ENCODE measurements at places on chromosomes 4 and X. TPM values are rescaled to one million over a fixed set of nuclear protein-coding genes. Genes with fewer than 3 reads are reported as not detected.

- DNase-seq: peak; percentile 22
Observed at GRCh38 chrX:15985937-15986336, 131.3 kb upstream of the AP1S2 start.

- no peak for DNase-seq
Observed at GRCh38 chr4:6049278-6049677, 31.0 kb upstream of the C4orf50 start.

- peak; percentile 84 for DNase-seq
Observed at GRCh38 chr4:110163327-110164069, 34.9 kb downstream of the ELOVL6 start.

DNA sequence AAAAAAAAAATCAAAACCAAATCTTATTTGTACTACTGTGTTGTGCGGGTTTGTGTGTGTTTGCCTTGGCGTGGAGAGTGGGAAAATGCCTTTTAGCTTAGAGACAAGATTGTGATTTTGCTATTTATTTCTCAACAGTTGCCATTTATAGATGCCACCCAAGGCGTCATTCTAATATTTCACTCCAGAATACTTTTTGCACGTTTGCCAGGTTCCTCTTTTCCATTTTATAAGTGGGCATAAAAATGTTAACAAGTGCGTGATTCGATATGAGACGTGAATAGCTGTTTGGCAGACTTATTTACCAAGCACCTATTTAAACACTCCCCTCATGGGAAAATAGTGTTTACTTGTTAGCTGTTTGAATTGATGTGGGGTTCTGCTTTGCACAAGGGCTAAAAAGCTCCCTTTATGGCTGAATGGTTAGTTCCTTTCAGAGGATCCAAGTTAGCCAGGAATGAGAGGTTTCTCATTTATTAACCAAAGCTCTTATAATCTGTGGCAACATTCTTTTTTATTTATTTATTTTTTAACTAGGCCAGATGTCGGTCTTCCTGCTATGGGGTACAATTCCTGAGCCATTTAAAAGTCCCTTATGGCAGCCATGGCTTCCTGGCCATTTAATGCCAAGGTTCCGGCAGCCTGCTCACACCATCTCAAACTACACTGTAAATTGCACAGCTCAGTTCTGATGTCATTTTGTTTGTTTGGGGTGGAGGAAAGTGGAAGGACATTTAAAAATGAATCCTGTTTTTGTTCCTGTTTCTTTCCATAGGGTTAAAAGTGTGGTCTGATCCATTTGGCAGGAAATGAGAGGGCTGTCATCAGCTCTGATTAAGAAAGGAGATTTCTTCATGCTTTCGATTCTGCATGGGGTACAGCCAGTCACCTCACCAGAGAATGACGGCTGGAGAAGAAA is 14.6 kb downstream of the SMIM20 start:
- DNase-seq: peak; percentile 82

GRCh38 chr4:117900832-117901231 is 133.5 kb upstream of the NDST3 start:
- no peak for DNase-seq

DNA sequence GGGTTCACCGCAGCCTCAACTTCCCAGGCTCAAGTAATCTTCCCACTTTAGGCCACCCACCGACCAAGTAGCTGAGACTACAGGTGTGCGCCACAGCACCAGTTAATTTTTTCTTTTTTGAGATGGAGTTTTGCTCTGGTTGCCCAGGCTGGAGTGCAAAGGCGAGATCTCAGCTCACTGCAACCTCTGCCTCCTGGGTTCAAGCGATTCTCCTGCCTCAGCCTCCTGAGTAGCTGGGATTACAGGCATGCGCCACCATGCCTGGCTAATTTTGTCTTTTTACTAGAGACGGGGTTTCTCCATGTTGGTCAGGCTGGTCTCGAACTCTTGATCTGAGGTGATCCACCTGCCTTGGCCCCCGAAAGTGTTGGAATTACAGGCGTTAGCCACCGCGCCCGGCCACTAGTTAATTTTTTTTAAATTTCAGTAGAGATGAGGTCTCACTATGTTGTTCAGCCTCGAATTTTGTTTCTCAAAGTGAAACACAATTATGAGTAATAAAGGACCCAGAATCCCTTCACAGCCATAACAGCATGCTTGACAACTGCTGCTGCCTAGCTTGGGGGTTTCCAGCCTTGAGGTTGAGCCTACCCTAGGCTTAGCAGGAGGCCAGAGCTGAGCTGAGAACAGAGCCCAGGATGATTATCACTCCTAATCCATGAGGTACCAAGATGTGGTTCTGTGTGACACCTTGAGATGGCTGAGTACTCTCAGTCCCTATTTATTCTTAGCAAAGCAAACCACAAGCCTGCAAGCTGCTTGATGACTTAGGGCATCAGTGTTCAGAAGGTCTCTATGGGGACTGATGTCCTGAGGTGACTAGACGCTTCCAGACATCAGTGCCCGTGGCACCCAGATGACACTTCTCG is 41.6 kb upstream of the NKRF start:
- no peak for DNase-seq

DNA sequence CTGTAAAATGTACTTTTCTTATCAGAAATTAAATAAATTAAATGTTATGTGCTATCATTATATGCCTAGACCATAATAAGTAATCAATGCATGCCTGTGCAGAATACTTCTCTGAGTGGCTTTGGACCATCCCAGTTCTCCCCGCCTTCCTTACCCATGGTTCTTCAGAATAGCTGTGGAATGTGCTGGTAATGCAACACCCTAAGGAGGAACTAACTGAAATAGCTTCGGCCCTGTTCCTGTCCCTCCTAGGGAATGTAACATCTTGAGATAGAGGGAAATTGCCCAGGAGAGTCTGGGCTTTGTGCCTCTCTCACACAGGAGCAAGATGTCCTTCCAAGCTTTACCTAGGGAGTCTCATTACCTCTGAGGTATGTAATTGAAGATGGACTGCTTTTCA is 693.6 kb upstream of the HS3ST1 start:
- DNase-seq: no peak

GRCh38 chrX:21374994-21375707 is 933 bp downstream of the CNKSR2 start:
- no peak for DNase-seq

DNA sequence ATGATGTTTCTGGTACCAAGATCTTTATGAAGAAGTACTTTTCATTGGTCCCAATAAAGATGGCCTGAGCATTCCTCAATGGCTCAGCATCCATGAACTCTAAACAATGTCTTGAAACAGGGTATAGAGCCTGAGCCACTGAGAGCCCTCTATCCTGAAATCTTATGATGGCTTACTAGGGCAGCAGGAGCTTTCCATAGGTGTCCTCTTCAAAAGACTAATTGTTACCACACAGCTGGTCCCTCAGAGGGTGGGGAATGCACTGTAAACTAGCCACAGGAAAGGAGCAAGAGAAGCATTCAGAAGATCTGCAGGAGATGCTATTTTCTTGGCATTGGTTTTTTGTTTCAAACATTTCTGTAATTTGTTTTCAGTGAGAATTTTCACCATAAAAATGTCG is 5.6 kb upstream of the BANK1 start:
- DNase-seq: no peak

Gene ADH1C
- not detected for total RNA-seq

Gene LRP2BP
- total RNA-seq: 0.53 TPM

GRCh38 chr4:67549123-67549522 is 3.8 kb upstream of the CENPC start:
- DNase-seq: peak; percentile 71

Gene BMP3
- total RNA-seq: 0.38 TPM

- no peak for DNase-seq
Observed at GRCh38 chr4:41013746-41014145, 200.6 kb downstream of the APBB2 start.

GRCh38 chr4:158172261-158173258 is at the start of gene GASK1B:
GASK1B (minus strand) TSS chr4:158173025; CDS start chr4:158171375, 1,650 bp downstream.
- DNase-seq: peak; percentile 65

GRCh38 chrX:121958886-121959285 is 911.5 kb downstream of the GLUD2 start:
- DNase-seq: peak; percentile 65

DNA sequence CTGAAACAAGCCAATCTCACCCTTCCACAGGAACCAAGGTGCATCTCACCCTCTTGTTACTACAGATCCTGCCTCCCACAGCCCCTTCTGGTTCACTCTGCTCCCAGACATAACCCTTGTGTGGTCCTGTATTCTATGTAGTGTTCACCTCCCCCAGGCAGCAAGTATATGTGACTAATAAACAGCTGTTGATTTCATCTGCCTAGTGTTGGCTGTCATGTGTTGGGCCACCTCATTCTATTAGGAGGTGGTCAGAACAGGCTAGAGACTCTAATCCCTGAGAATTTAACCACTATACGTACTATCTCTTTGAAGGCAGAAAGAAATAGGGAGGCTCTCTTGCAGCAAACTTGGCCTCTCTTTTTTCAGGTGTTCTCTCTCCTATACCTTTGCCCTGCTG is 134.3 kb upstream of the RPL34 start:
- no peak for DNase-seq

DNA sequence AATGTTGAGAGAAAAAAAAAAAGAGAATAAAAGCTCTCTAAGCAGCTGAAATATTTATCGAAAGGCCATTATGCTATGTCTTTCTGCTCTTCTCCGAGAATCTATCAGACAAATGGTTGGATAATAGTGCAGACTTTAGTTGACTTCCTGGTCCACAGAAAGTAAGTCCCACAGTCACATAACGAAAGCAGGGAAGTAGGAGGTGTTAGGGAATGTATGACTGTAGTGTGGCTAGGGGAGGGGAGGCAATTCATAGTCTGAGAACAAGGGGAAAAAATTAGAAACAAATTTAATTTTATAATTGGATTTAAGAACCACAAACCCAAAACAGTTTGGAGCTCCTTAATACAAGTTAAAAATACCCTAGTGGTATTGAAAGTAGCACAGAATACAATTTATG is 79.7 kb upstream of the VEGFC start:
- DNase-seq: no peak

GRCh38 chrX:50893466-50893865 is 17.1 kb upstream of the BMP15 start:
- DNase-seq: peak; percentile 66

DNA sequence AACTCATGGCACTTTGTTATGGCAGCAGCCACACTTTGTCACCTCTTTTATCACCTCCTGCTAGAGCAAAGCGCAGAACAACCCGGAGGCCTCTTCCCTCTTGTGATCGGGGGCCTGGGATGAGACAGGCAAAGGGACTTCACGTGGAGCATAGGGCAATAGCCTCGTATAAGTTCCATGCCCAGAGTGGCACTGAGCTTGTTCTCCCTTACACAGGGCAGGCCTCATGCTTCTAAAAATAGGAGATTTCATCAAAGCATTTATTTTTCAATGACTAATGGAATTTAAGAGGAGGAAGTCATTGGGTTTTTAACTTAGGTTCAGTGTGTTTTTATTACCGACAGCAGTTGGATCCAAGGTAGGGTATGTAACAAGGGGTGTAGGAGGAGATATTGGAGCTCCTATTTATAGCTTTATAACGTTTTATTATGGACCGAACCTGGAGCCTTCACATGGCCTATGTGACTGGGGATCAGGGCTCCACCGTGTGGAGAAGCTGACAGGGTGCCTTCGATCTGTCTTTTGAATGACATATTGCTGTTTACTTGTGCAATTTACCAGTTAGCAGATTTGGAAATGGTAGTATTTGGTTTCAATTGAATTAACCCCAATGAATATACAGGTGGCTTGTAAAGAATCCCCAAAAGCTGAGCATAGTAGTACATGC is 93.8 kb downstream of the SLC2A9 start:
- DNase-seq: no peak

Gene P2RY4
- 0.13 TPM for total RNA-seq

DNA sequence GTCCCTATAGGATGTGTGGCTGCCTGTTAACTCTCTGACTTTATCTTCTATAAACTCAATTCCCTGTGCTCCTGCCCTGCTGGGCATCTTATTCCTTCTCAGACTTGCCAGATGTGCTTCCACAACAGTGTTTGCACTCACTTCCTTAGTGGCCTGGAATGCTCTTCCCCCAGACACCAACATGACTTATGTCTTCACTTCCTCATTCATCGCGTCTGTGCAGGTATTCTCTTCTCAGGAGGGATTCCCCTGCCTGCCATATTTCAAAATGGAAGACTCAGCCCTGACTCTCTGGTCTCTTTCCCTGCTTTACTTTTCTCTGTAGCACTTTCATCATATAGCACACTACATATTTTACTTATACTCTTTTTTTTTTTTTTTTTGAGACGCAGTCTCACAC is 344.0 kb downstream of the CENPC start:
- peak; percentile 0 for DNase-seq

DNA sequence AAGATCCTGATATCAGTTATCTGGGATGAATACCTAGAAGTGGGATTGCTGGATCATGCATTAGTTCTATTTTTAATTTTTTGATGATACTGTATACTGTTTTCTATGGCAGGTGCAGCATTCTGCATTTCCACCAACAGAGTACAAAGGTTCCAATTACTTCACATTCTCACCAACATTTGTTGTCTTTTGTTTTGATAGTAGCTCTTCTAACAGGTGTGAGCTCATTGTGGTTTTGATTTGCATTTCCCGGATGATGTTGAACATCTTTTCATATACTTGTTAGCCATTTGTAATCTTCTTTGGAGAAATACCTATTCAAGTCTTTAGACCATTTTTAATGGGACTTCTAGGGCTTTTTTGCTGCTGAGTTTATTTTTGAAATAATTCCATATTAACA is 139.2 kb upstream of the AMOT start:
- no peak for DNase-seq

DNA sequence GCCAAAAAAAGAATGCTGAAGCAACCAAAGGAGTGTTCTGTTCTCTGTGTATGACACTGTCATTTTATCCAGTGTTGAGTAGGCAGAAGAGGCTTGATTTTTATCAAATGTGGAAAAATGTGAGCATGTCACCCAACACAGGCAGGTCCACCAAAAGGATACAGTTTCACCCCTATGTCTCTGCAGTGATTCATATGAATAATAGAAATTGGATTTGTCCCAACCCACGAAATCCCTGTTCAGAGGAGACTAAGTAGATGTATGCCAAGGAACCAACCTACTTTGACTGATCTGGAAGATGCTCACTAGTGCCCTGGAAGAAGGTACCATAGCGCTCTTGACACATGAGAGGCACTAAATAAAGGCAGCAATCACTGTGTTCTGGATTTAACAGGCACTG is 72.5 kb downstream of the FGF13 start:
- no peak for DNase-seq

Gene ASB5
- total RNA-seq: not detected

Gene DEFB131A
- not detected for total RNA-seq
